H4 (cell line): ENCODE measurements at places on chromosomes 6 and 20. TPM values are rescaled to one million over a fixed set of nuclear protein-coding genes. Genes with fewer than 3 reads are reported as not detected.
A peak's percentile ranks its signal among the peaks of the same experiment; 100 is the strongest.

GRCh38 chr6:142367501-142368018 is 65.8 kb downstream of the ADGRG6 start:
- DNase-seq, result no peak

GRCh38 chr6:32369660-32370059 is 2.0 kb downstream of the TSBP1 start:
- DNase-seq, result peak; percentile 52

GRCh38 chr20:56861590-56861989 is 232.5 kb downstream of the TFAP2C start:
- no peak for DNase-seq

DNA sequence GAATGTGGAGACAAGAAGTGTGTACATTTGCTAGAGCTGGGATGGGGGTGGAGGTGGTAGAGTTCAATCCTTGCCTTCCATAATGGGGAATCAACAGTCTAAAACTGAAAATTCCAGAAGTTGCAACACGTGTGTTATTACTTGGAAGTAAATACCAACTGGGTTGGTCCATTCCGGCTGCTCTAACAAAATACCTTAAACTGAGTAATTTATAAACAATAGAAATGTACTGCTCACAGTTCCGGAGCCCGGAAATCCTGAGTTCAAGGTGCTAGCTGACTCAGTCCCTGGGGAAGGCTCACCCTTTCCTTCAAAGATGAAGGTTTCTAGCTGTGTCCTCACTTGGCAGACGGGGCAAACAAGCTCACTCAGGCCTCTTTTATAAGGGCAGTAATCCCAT is 59.0 kb downstream of the RIN2 start:
- peak; percentile 61 for DNase-seq

- DNase-seq, result peak; percentile 64
These were observed 24.0 kb downstream of the C6orf132 start for GRCh38 chr6:42118162-42119001.

GRCh38 chr6:72580281-72580940 is 41.5 kb upstream of the KCNQ5 start:
- DNase-seq, result peak; percentile 82

DNA sequence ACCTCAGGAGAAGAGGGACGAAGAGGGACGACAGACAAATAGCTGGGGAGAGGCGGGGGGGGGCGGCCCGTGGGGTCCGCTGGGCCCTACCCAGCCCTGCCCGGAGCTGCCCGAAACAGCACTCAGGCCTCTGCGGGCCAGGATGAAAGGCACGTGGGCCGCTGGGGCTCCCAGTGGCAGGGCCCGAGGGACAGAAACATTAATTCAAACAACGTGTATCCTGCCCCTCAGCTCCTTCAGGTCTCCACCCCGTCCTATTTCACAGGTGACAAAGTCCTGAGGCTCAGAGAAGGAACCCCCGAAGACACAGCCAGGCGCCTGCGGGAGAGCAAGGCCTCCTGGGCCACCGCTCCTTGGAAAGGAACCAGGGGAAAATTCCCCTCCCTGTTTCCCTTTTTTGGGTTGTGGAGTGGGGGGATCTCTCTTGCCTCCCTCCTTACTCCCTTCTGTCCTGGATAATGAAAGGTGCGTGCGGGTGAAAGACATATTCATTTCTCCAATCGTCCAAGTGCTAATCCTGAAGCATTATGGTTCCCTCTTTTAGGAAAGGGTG is 93.3 kb downstream of the RNASET2 start:
- no peak for DNase-seq

GRCh38 chr20:37726971-37727956 is 33.4 kb downstream of the CTNNBL1 start:
- no peak for DNase-seq

- peak; percentile 74 for DNase-seq
These were observed 611.3 kb downstream of the HDGFL1 start for GRCh38 chr6:23180504-23181293.

DNA sequence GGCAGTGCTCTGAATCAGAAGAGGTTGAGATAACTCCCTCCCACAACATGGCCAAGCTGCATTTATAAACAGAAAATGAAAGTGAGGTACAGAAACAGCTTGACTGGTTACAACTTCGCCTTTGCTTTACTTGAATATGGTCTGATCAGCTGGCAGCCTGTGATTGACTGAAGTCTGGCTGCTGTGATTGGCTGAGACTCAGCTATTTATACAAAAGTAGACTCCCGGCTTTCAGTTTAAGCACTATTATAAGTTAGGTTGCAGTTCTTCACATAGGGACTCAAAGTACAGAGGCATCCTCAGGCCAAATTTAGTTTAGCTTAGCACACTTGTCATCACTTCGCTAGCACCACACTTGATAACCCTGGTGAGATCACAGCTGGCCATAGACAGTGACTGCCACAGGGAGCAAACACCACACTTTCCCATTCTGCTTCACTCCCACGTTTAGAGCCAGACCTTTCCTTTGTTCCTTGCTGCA is 362.6 kb downstream of the EPM2A start:
- peak; percentile 64 for DNase-seq

GRCh38 chr6:11245381-11246256 is 13.2 kb upstream of the NEDD9 start:
- no peak for DNase-seq

- DNase-seq, result no peak
These were observed 25.0 kb upstream of the STX16 start for GRCh38 chr20:58626051-58626450.

- DNase-seq, result no peak
These were observed 29.2 kb downstream of the OSBPL2 start for GRCh38 chr20:62267543-62267942.

DNA sequence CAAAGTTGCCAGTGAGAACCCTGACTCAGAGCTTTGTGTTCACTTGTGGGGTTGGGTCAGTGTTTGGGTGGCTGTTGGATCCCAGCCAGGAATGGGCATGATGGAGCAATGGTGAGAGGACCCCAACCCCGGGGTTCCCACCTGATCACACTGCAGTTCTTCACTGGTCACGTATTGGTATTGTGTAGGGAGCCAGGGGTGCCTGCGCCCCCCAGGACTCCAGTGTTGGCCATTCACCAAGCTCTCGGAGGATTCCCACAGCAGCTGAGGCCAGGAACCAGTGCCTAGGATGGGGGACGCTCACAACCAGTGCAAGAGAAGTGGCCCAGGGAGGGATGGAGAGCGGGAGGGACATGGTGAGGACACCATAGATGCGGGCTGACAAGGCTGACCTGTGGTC is 207.2 kb downstream of the CDH4 start:
- no peak for DNase-seq

- DNase-seq, result no peak
These were observed 5.3 kb downstream of the HDDC2 start for GRCh38 chr6:125296471-125296870.

- DNase-seq, result no peak
These were observed 122.6 kb upstream of the ID4 start for GRCh38 chr6:19714434-19715166.

GRCh38 chr6:104591573-104592334 is 268.0 kb downstream of the HACE1 start:
- DNase-seq, result no peak

GRCh38 chr6:166705069-166705468 is 78.0 kb upstream of the RPS6KA2 start:
- DNase-seq, result no peak

DNA sequence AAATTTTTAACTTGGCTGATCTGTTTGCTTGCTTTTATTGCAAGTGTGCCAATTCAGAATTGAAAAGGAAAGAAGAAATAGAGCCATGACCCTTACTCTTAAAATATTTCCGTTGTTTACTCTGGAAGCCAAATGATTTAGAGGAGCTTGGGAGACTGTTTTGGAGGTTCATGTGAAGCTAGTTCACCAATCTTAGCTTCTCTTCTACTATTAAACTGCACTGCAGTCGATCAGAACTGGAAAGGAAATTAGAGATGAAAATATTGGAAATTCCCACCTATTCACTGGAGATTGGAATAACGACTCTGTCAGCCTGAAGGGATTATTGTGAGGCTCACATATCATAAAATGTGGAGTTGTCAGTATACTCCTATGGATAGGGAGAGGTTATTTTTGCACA is 81.8 kb downstream of the MLIP start:
- no peak for DNase-seq

DNA sequence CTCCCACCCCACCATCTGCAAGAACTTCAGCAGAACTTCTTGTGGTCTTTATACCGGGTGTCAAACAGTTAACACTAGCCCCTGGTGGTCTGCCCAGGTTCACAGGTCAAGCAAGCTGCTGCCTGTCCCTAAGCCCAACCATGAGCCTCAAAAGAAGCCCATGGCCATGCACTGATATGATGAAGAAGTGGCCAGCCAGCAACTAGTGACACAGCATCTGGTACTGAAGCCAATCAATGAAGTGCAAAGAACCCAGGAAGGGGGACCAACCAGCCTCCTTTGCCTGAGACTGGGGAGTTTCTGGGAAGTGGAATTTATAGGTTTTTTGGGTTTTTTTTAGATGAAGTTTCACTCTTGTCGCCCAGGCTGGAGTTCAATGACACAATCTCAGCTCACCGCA is 127.8 kb downstream of the MAFB start:
- no peak for DNase-seq

DNA sequence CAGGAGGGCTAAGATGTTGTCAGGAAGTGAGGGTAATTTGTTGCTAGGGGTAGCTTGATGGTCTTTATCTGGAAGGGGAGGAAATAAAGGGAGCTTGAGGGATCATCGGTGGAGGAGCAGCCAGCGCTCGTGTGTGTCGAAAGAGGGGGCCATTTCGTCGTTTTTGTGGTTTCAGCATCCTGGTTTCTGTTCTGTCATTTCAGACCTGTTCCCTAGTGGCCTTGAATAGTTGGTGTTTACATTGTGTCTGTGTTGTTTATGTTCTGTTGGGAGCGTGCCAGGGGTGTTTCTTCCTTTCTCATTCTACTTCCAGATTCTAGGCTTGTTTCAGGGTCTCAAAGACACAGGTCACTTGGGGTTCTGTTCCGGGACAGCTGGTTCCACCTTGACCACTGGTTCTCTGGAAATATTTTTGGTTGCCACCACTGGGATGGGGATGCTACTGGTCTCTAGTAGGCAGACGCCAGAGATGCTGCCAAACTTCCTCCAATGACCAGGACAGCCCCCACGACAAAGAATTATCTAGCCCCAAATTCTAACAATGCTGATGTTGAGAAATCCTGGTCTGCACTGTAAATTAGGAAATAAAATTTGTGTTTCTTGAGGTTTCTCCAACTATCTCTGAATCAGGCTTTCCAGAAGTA is 113.9 kb upstream of the NAA20 start:
- peak; percentile 88 for DNase-seq

TRIM10 gene
- total RNA-seq, result not detected in 2 replicates

ANKS1A gene
- 7.0 and 8.8 TPM in 2 replicates for total RNA-seq

CDK19 gene
- total RNA-seq, result 5.2 and 6.8 TPM in 2 replicates

PROKR2 gene
- not detected in 2 replicates for total RNA-seq

CD2AP gene
- total RNA-seq, result 19.3 and 27.1 TPM in 2 replicates

TAGAP gene
- total RNA-seq, result not detected in 2 replicates

SAMD5 gene
- total RNA-seq, result 0.84 and 2.1 TPM in 2 replicates

SLC44A4 gene
- not detected in 2 replicates for total RNA-seq

SPEF1 gene
- total RNA-seq, result 0.21 TPM in 1 of 2 replicates, not detected in the other

MAS1 gene
- not detected in 2 replicates for total RNA-seq

CTCFL gene
- total RNA-seq, result not detected in 2 replicates
